ENCODE measurements at places on chromosomes 7 and 10.

DNA sequence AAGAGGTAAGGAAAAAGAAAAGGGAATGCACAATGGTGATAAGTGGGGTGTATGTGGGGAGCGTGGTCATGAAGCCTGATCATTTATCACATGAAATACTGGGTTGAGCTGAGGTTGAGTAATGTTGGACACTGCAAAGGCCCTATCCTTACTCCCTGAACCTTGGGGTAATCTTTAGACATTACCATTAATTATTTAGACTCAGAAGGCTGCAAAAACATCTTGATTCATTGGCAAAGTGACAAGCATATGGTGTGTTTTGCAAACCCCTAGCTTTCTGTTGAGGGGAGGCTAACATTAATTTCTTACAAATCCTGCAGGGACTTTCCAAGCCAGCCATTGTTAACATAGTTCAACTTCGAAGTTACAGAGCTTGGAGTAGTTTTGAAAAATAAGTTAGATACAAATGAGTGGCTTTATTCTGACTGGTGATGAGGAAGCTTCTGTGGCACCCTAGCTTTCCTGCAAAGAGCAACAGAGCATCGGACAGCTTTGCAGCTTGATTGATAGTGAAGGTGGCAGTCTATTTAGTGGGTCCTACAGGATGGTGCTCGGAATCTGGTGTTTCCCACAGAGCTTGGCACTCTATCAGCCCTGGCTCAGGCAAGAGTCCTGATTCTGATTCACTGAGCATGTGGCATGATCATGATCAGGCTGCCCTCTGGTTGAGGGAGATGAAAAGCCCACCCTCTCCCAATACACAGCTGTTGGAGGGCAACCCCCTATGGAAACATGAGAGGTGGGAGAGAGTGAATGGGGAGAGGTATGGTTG, 153.7 kb upstream of the NPVF start:
- peak; percentile 50 for DNase-seq

- DNase-seq, result no peak
Observed at GRCh38 chr10:36692759-36693158, 432.6 kb upstream of the ANKRD30A start.

GRCh38 chr10:120539076-120539475, 82.0 kb downstream of the PLPP4 start:
- DNase-seq, result no peak

- no peak for DNase-seq
Observed at GRCh38 chr7:7979558-7979957, 11.0 kb downstream of the GLCCI1 start.

DNA sequence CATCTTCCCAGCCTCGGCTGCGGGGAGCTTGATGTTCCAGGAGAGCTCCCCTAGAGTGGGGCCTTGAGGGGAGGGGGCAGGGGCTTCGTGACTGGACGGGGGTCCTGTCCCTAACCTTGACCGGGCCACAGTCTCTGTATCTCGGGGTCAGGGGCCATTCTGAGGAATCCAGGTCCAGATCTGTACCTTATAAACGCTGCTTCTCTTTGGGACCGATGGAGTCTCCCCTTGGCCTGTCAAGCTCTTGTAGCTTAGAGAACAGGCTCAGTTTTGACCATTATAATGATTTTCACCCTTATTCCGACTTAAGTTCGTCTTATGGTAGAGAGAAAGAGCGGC, 831 bp downstream of the ZKSCAN5 start:
- no peak for DNase-seq

GRCh38 chr7:140304191-140304799, 94.0 kb downstream of the SLC37A3 start:
- no peak for DNase-seq

DNA sequence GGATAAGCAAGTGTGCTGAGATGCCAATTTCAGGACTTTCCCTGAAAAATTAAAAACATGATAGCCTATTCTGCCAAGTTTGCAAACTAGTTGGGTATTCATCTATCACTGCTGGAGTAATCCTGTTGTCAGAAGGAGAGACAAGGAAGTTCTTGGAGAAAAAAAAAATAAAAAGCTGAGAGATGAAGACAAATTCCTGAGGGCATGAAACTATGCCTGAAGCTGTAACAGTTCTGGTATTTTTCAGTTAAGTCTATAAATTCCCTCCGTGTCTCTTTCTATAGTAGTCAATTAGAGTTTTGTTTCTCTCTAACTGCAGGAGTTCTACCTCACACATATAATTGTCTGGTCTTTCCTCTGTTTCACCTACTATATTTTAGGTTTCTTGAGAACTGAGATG, 95.7 kb downstream of the DGKB start:
- DNase-seq, result no peak

- DNase-seq, result no peak
Observed at GRCh38 chr10:59881640-59882039, 24.7 kb downstream of the CCDC6 start.

DNA sequence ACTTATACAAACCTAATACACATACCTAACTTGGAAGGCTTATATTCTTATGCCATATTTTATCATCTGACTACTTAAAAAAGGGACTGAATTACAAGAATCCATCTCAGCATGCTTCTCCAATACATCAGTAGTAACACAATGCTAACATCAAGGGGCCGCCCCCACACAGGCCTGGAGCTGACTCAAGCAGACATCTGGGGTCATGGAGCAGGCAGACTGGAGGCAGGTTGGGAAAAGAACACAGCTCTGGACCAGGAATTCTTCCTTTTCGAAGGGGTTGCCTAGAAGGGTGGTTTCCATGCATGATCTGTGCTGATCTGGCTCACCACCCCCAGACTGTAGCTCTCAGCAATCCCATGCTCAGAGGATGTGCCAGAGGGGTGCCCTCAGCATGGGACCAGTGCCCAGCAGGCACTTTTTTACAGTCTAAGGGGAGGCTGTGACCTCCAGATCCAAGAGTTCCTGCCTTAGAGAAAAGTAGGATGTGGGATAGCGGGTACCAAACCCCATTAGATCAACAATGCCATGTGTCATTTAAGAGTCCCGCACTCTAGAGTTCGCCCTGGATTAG, 26.1 kb upstream of the DUSP5 start:
- no peak for DNase-seq

- DNase-seq, result no peak
Observed at GRCh38 chr7:120539321-120539720, 266.3 kb downstream of the KCND2 start.

DNA sequence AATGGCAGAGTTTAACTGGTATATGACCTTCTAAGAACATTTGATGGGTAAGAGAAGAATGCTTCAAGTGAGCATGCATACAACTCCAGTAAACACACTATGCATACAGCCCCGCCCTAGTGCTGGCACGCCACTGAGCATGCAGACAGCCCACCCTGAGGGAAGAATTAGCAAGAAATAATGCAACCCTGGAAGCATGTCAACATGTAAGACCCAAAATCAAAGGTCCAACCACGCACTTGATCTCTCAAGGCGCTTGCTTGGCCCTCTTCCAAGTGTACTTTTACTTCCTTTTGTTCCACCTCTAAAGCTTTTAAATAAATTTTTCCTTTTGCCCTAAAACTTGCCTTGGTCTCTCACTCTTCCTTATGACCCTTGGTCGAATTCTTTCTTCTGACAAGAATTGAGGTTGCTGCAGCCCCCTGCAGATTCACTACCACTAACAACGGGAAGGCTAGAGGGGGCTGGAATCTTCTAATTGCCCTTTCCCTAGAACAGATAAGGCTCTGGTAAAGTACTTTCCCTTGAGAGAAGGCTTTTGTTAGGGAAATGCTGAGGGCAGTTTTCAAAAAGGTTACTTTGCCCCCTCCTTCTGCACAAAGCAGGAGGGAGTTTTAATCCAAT, 3.4 kb downstream of the FAM24B start:
- DNase-seq, result no peak

DNA sequence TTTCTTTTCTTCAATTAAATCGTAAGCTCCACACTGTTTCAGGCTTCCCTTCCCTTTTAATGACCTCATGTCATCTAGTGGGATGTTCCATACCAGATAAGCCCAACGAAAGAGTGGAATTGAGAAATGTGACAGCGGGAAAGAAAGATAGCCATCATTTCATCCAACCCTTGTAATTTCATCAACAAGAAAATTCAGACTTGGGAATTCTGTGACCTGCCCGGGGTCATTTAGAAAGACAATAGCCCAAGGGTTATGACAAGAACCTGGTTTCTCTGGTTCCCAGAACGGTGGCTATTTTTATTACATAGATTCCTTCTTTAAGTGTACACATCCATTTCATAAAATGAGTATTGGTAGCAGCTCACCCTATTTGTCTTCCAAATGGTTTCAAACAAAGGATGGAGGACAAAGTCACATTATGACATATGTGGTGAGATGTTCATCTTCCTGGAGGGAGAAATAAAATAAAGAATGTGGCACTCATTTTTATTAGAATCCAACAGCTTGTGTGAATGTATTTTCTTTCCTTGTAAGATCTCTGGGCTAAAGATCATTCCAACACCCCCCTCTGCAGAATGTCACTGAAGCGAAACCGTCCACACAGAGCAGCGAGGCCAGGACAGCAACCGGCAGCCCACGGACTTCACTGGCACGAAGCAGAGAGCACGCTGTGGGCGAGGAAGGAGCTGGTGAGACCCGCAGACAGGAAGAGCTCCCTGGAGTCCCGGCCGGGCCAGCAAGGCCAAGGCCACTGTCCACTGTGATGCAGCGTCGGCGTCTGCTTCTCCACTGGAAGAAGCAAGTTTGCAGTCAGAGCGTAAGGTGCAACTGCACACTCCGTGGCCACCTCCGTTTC, 199.9 kb downstream of the KLF6 start:
- no peak for DNase-seq

DNA sequence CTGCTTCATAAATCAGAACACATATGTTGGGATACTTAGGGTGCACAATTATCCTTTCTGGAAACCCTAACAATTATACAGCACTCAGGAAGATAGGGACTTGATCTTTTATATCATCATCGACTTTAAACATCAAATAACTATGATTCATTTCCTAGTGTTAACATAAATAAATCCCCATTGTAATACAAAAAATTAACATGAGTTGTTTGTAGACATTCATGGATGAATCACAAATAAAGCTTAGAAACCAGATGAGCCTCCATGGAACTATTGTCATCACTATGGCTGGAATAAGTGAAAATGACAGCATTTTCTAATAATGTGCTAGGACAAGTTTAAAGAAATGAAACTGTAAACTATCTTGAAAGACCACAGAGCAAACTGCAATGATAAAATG, 821.7 kb downstream of the GATA3 start:
- DNase-seq, result no peak

GRCh38 chr7:155885167-155886155, 73.2 kb upstream of the SHH start:
- DNase-seq, result no peak

DNA sequence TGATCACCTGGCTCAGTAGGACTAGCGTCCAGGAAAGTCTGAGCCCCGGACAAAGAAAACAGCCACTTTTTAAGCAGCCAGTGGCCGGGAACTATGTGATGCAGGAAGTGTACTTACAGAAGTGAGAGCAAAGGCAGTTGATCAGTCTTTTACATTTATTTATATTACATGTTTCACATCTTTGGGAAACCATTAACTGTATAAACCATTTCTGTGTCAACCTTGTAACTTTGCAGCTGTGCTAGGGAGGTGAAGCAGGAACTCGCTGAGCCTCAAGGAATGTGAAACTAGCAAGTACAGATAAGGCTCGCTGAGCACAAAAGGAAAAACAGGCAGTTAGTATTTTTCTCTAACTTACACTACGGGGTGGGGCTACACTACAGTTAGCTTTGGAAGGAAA, 39.9 kb upstream of the HECW1 start:
- no peak for DNase-seq

GRCh38 chr7:116528008-116528789, 3.4 kb downstream of the CAV1 start:
- DNase-seq, result no peak

DNA sequence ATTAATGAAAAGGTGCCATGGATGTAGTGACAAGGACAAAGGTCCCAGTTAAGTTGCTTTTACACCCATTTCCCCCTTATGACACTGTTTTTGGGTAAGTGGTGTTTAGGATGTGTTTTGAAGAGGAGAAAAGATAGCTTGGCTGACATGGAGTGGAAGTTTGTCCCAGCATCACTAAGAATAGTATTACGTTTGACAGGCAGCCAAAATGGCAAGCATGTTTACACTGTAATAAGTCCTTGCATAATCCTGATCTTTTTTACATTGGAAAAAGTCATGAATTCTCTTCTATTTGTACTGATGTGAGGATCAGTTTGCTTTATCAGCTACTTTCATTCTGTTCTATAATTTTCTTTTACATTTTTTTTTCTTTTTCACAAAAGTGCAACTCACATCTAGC, 137.8 kb downstream of the CHRM2 start:
- no peak for DNase-seq

GRCh38 chr7:44477063-44477830, 13.2 kb downstream of the NUDCD3 start:
- DNase-seq, result peak; percentile 50

- DNase-seq, result no peak
Observed at GRCh38 chr10:42304341-42304740, 334.0 kb downstream of the ZNF33B start.

GRCh38 chr10:63003816-63004453, 129.2 kb upstream of the NRBF2 start:
- DNase-seq, result no peak

- peak; percentile 4 for DNase-seq
Observed at GRCh38 chr7:153567426-153567825, 484.8 kb upstream of the DPP6 start.

DNA sequence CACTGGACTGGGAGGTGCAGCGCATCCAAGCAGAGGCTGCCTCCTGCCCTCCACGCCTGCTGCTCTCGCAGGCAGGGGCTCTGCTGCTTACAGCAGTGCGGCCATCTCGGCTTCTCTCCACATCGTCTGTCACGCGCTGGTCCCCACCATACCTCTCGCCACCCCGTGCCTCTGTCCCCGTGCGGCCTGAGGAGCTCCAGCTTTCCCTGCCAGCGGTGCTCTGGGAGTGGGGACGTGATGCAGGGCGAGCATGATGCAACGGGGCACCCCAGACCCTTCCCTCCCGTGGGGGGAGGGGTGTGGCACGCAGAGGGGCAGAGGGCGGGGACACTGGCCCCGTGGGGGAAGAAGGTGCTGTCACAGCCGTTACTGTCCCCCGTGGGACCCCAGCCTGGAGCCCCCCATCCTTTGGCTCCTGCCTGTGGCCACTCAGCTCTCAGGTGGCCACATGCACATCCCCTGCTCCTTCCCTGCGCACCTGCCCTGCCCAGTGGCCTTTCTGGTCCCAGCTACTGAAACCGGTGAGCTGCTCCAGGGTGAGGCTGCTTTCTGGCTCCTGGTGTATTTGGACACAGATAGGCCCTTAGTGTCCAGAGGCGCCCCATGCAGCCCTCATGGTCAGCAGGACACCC, 9.0 kb downstream of the GET4 start:
- DNase-seq, result no peak

DNA sequence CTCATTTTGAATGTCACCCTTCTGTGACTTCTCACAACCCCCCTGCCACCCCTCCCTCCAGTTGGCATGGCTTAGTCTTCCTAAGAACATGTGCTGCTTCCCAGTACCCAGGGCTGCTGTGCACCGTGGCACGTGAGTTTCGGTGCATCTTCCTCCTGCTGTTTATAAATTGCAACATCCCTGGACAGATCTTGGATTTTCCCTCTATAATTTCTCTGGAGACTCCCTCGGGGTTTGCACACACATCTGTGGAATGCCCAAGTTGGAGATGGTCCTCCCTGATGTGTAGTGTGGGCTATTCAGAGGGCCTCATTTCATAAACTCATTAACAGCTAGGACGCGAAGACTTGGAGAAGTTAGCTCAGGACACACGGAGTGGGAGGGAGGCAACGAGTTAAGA, 52.9 kb downstream of the IKZF1 start:
- no peak for DNase-seq
